ENCODE measurements at places on chromosomes 16 and 17.

- DNase-seq: no peak
These were observed 179.3 kb upstream of the CIBAR2 start for GRCh38 chr16:85291302-85292148.

DNA sequence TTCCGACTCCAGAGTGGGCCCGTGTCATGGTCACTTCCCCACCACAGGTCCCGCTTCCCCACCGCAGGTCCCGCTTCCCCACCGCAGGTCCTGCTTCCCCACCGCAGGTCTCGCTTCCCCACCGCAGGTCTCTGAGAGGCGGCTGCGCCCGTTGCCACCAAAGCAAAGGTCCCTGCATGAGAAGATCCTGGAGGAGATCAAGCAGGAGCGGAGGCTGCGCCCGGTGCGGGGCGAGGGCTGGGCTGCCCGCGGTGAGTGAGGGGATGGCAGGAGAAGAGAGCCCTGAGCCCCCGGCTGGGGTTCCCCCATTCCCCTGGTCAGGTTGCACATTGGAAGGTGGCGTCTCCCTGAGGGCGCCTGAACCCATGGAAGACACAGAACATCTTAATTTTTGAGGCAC is 17.4 kb upstream of the TCF25 start:
- no peak for DNase-seq

DNA sequence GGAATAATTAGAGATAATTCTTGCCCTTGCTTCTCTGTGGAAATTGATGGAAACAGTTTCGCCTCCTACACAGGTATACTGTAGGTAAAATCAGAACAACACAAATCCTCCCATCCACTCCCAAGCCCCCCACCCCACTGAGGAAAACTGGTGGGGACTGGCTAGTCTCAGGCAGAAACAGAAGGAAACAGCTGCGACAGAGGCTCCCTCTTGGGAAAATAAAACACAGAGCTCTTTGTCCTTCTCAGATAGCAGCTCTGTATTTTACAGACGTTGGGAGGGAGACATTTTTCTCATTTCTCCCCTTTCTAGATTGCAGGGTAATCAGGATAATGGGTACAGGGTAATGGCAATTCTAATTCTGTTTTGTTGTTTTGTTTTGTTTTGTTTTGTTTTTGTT is 1.1 kb downstream of the SLFN13 start:
- DNase-seq: no peak

DNA sequence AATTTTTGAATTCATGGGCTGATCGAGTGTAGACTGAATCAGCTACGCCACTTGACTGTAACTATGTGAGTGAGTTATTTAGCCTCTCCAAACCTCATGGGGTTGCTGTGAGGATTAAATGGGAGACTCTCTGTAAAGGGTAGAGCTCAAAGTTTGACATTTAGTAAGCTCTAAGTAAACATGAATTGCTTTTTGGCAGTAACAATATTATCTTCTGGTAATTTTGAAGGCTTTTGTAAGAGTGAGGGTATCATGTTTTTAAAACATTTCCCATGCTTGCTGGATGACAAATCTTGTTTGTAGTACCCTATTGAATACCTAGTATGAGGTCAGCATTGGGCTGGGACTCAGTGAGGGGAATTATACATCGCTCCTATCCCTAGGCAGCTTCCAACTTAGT is 35.3 kb downstream of the MRTFB start:
- no peak for DNase-seq

DNA sequence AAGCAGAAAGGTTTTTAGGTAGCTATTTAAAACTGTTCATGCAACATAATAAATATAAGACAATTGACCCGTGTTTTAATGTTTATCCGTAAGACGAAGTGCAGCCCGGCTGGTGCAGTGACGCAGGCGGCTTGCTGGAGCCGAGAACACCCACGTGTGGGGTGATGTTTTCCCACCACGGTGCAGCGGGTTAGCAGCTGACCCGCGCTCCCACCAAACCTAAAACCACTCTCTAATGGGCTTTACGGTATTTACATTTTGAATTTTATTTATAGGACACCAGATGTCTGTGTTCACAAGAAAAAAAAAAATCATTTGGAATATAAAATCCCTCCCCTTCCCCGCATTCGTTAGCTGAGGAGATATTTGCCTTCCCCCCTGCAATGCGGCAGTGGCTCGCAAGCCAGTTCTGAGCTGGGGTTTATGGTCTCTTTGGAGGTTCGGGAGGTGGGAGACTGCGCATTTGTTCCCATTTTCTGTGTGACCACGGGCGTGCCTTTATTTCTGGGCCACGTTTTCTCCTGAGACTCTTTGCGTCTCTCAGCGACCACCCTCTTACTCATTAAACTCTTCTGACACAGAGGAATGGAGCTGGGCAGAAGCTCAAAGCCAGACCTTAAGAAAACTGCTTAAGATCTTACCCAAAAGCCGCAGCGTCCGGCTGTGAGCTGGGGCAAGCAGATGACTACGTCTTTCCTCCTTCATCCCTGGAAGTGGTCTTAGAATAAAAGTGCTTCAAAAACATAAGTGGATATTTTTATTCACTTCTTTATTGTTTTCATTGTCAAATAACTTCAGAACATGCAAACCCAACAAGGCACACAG is 301.1 kb downstream of the IRF8 start:
- DNase-seq: no peak

DNA sequence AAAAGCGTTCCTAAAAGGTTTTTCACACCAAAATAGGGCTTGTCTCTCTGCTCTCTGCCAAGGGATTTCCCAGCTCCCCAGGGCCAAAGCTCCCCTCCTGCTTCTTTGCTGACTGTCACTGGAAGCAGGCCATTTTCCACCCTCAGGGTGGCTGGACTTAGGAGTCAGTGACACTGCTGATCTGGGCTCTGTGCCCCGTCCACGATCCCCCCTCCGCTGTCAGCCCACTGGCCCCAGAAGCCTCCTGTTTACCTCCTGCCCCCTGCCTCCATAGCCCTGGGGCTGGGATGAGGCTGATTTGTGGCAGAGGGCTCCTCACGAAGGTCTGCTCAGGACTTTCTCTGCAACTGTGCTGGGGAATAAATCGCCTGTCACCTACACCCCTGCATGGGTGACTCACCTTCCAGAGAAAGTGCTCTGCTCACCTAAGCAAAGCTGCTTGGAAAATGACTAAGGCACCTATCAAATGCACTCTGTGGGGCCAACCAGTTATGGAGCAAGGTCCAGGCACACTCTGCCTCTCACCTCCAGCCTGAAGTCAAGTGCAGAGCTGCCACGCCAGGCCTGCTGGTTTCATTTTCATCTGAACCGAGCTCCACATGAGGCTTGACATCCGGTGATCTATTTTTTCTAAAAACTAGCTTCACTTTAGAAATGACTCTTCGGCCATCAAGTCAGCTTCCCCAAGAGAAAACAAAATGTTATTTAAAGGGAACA is 4.9 kb downstream of the MAP3K14 start:
- DNase-seq: no peak

DNA sequence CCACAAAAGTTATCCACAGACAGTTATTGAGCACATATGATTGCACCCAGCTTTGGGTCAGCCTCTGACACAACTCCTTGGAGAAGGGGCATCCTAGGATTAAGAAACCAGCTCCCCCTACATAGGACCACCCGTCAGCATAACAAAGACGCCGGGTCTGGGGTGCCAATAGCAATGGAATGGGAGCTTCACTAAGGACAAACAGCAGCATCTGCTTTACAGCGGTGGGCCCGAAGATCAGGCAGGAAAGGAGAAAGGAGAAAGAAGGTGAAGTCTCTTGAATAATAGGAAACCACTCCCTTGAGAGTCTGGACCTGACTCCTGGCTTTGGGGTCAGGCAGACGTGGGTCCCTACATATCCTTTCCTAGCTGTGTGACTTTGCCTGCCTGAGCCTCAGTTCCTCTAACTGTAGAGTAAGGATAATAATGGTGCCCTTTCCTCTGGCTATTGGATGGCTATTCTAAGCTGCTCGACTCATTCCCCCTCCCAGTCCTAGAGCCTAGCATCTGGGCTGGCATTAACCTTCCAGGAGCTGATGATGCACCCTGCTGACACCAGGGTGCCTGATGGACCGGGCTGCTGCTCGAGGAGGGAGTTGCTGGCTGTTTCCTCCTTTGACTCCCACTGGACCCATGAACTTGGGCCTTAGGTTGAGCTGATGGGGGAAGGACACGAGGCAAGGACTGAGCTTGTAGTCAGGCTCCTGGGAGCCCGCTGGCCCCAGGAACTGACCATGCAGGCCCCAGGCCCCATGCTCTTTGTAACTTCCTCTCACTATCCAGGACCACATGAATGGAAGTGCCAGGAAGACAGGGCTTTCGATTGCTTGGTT is 94.2 kb downstream of the C16orf78 start:
- no peak for DNase-seq

GRCh38 chr17:75155191-75155601 is 884 bp upstream of the JPT1 start:
- no peak for DNase-seq

DNA sequence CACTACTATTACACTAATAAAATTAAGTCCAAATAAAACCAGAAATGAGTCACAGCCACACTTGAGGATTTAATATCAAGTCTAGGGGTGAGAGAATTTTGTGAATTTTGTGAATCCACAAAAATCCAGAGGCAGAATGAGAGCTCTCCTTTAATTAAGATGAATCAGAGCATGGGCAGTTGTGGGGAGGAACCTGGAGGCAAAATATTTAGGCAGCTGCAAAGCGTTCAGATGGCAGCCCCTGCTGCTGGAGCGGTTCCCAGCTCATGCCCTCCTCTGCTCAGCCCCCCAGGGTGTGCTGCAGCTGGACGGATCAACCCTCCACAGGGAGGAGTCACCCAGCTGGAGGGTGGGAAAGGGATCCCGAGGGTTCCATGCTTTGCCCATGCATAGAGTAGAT is 43.4 kb upstream of the IRX6 start:
- no peak for DNase-seq

GRCh38 chr17:17877529-17878358 is 41.0 kb upstream of the SREBF1 start:
- peak; percentile 86 for DNase-seq

- peak; percentile 80 for DNase-seq
These were observed 4.5 kb downstream of the ABCC3 start for GRCh38 chr17:50638966-50639713.

GRCh38 chr17:51014129-51014528 is 106.5 kb downstream of the SPAG9 start:
- no peak for DNase-seq

GRCh38 chr17:40956401-40957254 is 10.1 kb downstream of the KRT39 start:
- DNase-seq: no peak

- no peak for DNase-seq
These were observed 558 bp downstream of the B3GNT9 start for GRCh38 chr16:67150047-67150832.

DNA sequence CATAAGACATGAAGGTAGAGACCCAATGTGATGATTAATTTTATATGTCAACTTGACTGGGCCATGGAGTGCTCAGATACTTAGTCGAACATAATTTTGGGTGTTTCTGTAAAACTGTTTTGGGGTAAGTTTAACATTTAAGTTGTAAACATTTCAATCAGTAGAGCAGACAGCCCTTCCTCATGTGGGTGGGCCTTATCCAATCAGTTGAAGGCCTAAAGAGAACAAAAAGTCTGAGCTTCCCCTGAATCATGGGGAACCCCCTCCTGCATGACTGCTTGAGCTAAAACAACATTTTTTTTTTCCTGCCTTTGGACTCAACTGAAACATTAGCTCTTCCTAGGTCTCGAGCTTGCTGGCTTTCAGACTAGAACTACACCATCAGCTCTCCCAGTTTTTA is 327.3 kb upstream of the SOX9 start:
- no peak for DNase-seq

DNA sequence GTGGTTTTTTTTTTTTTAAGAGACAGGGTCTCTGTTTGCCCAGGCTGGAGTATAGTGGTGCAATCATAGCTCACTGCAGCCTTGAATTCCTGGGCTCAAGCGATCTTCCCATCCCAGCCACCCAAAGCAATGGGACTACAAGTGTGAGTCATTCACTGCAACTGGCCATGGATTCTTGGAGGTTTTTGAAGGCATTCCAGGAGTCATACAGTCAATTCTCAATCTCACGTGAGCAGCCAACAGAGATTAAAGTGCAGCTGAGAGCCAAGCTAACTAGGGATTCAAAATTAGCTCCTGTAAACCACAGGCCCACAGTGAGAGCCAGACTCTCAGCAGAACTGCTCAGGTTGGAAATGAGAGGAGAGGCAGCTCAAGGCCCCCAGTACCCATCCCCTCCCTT is 30.2 kb downstream of the XPO6 start:
- no peak for DNase-seq

- peak; percentile 69 for DNase-seq
These were observed at the start of the genes SGSH and SLC26A11 for GRCh38 chr17:80220054-80220735. Gene SGSH (minus strand): TSS chr17:80220333. CDS start chr17:80220313, 20 bp downstream. Gene SLC26A11 (plus strand): TSS chr17:80220427. CDS start chr17:80221561, 1,134 bp downstream.

DNA sequence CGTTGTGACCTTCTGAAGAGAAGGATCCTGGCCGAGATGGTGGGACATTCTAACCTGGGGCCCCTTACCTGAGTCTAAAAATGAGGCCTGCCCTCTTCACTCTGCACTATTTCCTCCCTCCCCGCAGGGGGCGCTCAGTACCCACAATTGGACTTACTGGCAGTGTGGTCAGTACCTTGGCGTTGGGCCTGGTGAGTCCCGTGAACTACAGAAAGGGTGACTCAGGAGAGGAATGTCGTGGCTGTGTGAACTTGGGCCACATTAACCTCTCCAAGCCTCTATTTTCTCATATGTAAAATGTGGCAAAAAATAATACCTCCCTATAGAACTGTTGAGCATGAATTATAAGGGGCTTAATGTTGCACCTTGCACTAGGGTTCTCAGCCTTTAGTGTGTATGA is 3.9 kb downstream of the RSAD1 start:
- DNase-seq: peak; percentile 15

DNA sequence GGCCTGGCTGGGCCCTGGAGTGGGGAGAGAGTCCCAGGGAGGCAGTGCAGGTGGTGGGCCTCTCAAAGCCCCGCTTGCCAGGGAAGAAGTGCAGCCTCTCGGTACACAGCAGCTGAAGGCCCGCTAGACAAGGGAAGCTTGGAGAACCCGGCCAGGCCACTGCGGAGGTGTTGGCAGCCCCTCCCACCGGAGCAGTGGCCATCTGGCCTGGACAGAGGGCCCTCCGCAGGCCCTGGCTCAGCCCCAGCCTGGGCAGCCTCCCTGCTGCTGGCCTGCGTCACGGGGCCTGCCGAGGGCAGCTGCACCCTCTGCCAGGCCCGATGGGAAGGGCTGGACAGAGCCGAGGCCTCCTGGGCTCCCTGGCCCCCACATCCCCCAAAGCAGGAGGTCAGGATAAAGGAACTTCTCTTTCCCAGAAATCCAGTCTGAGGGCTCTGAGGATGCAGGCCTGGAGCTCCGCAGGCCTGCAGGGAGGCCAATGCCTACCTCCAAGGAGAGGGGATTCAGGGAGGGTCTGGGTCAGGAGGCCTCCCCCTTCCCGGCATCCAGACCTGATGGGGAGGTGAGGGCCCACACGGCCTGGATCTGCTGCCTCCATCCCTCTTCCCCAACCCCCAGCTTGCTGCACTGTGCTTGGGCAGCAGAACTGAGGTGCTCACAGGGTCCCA is 4.3 kb downstream of the SPPL2C start:
- peak; percentile 63 for DNase-seq
